ENCODE measurements at places on chromosomes 6 and 20.

DNA sequence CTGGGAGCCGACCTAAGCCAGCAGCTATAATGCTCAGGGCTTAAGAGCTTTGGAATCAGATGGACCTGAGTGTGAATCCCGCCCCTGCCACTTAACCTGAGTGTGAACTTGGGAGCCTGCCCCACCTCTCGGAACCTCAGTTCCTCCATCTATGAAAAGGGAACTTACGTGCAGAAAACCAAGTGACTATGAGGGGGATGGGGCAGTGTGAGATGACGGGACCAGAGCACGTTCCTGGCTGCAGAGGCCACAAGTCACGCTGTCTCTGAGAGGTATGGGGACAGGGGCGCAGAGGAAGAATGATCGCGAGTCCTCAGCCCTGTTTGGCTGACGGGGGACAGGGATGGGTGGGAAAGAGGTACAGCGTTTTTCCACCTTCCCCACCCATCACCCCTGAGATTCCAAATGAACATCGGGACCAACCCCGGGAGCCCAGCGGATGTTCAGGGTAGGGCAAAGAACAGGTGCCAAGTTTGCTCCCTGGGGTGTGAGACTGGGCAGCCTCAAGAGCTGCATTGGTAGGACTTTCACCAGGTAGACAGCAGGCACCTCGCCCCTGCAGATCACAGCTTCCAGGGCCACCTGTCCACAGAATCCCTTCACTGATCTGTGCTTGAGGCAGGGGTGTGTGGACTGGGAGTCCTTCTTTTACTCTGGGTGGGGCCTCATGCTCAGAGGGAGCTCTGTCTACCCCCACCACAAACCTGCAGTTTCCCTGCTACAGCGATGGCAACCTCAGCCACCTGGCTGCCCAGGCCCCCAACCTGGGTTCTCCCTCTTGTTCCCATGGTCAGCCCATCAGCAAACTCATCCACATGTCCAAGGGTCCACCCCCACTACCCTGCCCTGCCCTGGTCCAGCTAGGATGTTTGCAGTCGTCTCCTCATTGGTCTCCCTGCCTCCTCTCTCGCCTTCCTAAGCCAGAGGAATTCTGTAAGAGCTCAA lies 85.8 kb downstream of the CEBPB start:
- peak overlapping the region; percentile 68 for H3K27ac ChIP-seq
- H3K4me3 ChIP-seq = peak overlapping the region; percentile 13
- no peaks in the 10 kb centered on the region for H3K36me3 ChIP-seq
- H3K4me1 ChIP-seq = peaks cover 51% of the 10 kb centered on the region
- no peak for DNase-seq
- H3K27me3 ChIP-seq = no peaks in the 10 kb centered on the region

DNA sequence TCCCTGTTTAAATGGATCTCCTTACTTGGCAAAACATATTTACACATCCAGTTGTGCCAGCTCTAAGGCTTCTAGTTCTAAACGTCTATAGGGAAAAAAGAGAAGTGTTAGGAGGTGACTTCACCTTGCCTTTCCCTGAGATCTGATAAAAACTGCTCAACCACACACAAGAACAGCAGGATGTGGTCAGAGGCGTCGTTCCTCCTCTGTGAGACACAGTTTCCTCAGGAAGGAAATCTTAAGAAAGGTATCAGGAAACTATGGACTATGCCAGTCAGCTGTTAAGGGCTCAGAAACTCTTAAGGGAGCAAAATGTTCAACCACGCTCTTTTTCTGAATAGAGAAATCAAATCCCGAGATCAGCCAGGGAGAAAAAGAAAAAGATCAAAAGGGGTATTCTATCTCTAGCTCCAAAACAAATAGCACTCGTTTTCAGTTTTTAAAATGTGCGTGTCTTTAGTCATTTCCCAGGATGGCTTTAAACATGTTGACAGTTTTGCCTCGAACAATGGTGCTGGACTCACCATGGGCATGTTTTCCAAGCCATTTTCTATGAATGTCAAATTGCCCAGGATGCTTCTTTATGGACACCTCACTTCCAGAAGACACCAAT lies 154.5 kb downstream of the HACE1 start:
- H3K4me3 ChIP-seq = no peak overlapping the region
- peak overlapping the region; percentile 69 for H3K27ac ChIP-seq
- peaks cover 3% of the 10 kb centered on the region for H3K4me1 ChIP-seq
- no peak for DNase-seq

- DNase-seq = no peak
- H3K36me3 ChIP-seq = no peaks in the 10 kb centered on the region
- H3K27me3 ChIP-seq = no peaks in the 10 kb centered on the region
These were observed 780.9 kb downstream of the C6orf118 start for GRCh38 chr6:164528539-164528938.

- no peaks in the 10 kb centered on the region for H3K27me3 ChIP-seq
- no peak overlapping the region for H3K4me3 ChIP-seq
- no peak for DNase-seq
- H3K36me3 ChIP-seq = no peaks in the 10 kb centered on the region
- H3K27ac ChIP-seq = no peak overlapping the region
These were observed 229.7 kb upstream of the PMEPA1 start for GRCh38 chr20:57939499-57939898.

- H3K4me3 ChIP-seq = no peak overlapping the region
- no peak overlapping the region for H3K27ac ChIP-seq
- no peaks in the 10 kb centered on the region for H3K27me3 ChIP-seq
- H3K36me3 ChIP-seq = no peaks in the 10 kb centered on the region
These were observed 277.1 kb downstream of the PAX1 start for GRCh38 chr20:21982559-21982958.

- no peak overlapping the region for H3K27ac ChIP-seq
- H3K4me3 ChIP-seq = no peak overlapping the region
- no peaks in the 10 kb centered on the region for H3K36me3 ChIP-seq
- DNase-seq = peak; percentile 13
- H3K27me3 ChIP-seq = no peaks in the 10 kb centered on the region
These were observed 21.6 kb downstream of the L3MBTL1 start for GRCh38 chr20:43529051-43529450.

DNA sequence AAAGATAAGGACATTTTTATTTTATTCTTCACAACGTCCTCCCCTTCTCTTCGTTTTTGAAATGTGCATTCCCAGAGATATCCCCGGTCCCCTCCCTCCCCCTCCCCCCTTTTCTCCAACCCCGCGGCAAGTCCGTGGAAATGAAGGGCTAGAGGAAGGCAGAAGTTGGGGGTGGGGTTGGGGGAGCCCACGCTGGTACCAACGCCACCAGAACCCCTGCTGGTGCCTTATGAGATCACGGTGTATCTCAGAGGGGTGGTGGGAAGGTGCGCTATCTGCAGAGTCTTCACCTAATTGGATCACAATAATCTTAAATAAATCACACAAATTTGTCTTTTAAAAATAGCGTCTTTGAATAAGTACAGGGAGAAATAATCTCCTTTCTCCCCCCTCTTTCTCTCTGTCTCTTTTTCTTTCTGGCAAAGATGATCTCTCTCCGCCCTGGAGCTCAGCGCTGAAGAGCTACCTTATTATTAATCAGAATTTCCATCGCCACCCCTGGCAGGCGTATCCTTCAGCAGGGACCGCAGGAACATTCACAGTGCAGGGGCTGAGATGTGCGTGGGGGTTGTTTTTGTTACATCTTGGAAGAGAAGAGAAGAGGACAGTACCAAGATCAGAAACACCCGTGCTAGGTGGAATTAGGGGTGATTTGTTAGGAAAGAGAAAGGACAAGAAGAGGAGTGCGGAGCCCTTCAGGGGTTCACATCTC lies 915 bp downstream of the CLVS2 start:
- H3K4me3 ChIP-seq = no peak overlapping the region
- DNase-seq = no peak
- no peak overlapping the region for H3K27ac ChIP-seq
- H3K36me3 ChIP-seq = no peaks in the 10 kb centered on the region
- peaks cover 38% of the 10 kb centered on the region for H3K27me3 ChIP-seq
- H3K4me1 ChIP-seq = no peaks in the 10 kb centered on the region

DNA sequence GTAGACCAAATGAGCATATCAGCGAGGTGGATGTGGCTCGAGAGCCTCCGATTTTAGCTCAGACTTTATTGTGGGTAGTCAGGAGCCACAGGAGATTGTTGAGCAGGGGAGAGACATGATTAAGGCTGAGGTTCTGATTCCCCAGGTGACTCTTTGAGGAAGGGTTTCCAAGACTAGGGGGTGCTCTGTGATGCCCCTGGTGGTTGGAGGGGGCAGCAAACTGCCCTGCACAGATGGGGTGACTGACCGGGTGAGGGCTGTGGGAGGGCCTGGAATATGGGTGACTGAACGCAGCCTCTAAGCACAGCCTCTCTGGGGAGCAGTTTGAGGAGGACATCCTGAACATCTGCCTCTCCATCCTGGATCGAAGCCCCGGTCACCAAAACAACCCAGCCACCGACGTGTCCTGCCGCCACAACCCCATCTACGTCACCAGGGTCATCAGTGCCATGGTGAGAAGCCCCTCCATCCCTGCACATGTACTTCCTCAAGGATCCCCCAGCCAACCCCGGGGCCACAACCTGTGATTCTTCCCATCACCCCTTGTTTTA lies 17.0 kb downstream of the TGM6 start:
- H3K4me3 ChIP-seq = no peak overlapping the region
- H3K27ac ChIP-seq = no peak overlapping the region
- DNase-seq = no peak
- H3K27me3 ChIP-seq = no peaks in the 10 kb centered on the region
- no peaks in the 10 kb centered on the region for H3K36me3 ChIP-seq

DNA sequence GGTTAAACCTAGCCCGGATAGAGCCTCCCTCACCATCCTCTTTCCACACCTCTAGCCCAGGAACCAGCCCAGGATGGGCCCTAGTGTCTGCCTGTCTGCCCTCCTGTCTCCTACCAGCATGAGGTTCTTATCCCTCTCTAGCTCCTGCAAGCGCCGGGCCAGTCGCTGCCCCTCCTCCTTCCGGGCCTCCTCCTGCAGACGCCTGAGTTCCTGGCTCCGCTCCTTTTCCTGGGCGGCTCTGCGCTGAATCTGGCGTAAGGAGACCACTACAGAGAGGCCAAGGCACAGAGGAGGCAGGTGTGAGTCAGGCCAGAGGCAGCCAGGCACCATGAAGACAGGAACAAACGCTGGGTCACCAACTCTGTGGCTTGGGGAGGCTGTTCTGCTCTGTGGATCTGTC lies 4.3 kb upstream of the PSORS1C2 start:
- DNase-seq = no peak
- H3K4me3 ChIP-seq = no peak overlapping the region
- no peak overlapping the region for H3K27ac ChIP-seq
- H3K36me3 ChIP-seq = no peaks in the 10 kb centered on the region
- H3K27me3 ChIP-seq = no peaks in the 10 kb centered on the region
- H3K4me1 ChIP-seq = no peaks in the 10 kb centered on the region

GRCh38 chr6:24963887-24964570 lies 28.3 kb upstream of the RIPOR2 start:
- no peak overlapping the region for H3K4me3 ChIP-seq
- no peaks in the 10 kb centered on the region for H3K4me1 ChIP-seq
- DNase-seq = no peak

DNA sequence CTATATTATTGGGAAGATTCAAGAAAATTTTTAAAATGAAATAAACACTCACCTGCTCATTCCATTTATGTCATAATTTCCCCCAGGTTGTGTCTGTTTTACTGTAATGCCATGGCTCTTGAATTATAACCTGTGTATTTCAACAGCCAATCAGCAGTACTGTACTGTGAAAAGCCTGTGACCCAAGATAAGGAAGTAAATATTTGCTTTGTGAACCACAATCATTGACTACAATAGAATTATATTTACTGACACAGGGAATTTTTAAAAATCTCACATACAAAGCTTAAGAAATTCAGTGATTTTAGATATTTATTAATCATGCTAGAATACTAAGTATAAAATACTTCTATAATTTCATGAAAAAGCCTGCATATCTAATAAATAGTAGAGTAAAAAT lies 6.0 kb downstream of the RGS17 start:
- H3K4me3 ChIP-seq = no peak overlapping the region
- no peak overlapping the region for H3K27ac ChIP-seq
- peaks cover 8% of the 10 kb centered on the region for H3K4me1 ChIP-seq
- DNase-seq = no peak
- no peaks in the 10 kb centered on the region for H3K36me3 ChIP-seq
- peaks cover 39% of the 10 kb centered on the region for H3K27me3 ChIP-seq

- H3K36me3 ChIP-seq = no peaks in the 10 kb centered on the region
- no peak overlapping the region for H3K27ac ChIP-seq
- H3K4me3 ChIP-seq = no peak overlapping the region
- H3K4me1 ChIP-seq = peaks cover 4% of the 10 kb centered on the region
- no peaks in the 10 kb centered on the region for H3K27me3 ChIP-seq
These were observed 77.7 kb upstream of the CLDN20 start for GRCh38 chr6:155186052-155186658.

DNA sequence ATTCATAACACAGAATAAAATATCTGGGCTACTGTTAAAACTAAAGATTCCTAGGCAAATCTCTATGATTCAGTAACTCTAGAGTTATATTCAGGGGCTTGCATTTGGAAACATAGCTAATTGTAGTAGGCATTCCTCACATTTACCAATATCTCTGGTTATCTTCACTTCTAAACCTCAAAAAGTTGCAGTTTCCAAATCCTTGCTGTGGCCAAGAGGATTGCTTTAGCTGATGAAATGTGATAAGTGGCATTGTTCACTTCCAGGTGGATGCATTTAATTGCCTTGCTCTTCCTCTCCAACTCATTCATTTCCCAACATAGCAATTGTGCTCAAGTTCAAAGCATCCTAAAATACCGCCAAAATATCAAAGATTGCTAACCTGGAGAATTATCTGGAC lies 246.6 kb downstream of the GRIK2 start:
- H3K4me1 ChIP-seq = no peaks in the 10 kb centered on the region
- no peaks in the 10 kb centered on the region for H3K27me3 ChIP-seq
- H3K4me3 ChIP-seq = no peak overlapping the region
- no peak overlapping the region for H3K27ac ChIP-seq
- no peak for DNase-seq

DNA sequence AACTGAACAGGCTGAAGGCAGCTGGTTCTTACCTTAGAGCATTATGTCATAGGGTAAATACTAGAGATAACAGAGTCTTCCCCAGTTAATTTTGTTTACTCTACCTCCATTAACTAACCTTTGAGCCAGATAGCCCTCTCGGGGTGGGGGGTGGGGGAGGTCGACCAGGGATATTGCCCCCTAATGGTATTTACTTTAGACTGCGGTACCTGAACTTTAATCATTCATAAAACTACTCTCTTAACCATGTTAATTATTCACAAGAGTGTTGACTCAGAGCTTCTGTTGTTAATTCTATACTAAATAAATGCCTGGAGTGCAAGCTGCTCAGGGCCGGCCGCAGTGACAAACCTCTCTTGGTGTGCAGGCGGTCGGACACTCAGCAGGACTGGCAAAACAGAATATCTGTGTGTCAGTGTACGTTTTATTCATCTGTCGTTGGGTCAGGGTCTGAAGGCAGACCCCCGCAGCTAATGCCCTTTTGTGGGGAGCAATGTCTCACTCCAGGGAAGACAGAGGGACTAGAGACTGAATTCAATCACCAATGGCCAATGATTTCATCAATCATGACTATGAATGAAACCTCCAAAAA lies 152.4 kb upstream of the COL21A1 start:
- DNase-seq = no peak
- no peak overlapping the region for H3K4me3 ChIP-seq
- H3K36me3 ChIP-seq = no peaks in the 10 kb centered on the region
- H3K27me3 ChIP-seq = no peaks in the 10 kb centered on the region
- peaks cover 4% of the 10 kb centered on the region for H3K4me1 ChIP-seq

- H3K36me3 ChIP-seq = peaks cover 25% of the 10 kb centered on the region
- no peaks in the 10 kb centered on the region for H3K27me3 ChIP-seq
- peak overlapping the region; percentile 3 for H3K27ac ChIP-seq
- DNase-seq = no peak
- no peak overlapping the region for H3K4me3 ChIP-seq
These were observed 71.3 kb downstream of the ARHGAP18 start for GRCh38 chr6:129638686-129639085.
